ENCODE measurements at places on chromosomes 4 and X.

DNA sequence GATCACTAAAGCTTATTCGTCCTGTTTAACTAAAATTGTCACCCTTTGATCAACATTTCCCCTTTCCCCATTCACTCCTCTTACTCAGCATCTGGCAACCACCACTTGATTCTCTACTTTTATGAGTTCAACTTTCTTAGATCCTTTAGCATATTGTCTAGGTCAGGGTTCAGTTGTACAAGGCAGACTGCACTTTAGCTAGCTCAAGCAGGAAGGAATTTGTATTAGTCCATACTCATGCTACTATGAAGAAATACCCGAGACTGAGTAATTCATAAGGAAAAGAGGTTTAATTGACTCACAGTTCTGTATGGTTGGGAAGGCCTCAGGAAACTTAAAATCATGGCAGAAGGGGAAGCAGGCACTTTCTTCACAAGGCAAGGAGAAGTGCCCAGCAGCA is 44.3 kb downstream of the TASL start:
- no peak overlapping the region for H3K27ac ChIP-seq
- no peak for DNase-seq
- H3K4me1 ChIP-seq: no peaks in the 10 kb centered on the region
- no peaks in the 10 kb centered on the region for H3K27me3 ChIP-seq
- no peak overlapping the region for H3K4me3 ChIP-seq

DNA sequence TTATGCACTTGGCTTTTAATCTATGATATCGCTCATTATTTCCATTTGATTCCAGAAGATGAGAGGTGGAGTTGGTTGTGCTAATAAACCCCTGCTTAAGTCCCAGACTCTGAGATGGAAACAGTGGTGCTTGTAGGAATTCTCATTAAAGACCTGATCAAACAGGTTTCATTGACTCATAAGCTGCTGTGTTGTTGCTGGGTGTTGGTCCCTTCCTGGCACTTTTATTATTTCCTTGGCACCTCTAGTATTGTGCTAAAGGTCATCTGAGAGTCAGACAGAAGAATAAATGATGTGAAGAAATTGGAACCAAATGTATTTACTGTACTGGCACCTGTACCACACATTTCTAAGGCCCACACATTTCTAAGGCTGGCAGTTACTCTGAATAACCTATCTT is 544.7 kb upstream of the NR3C2 start:
- H3K27me3 ChIP-seq: no peaks in the 10 kb centered on the region
- H3K4me1 ChIP-seq: no peaks in the 10 kb centered on the region
- no peak for DNase-seq
- no peak overlapping the region for H3K4me3 ChIP-seq
- H3K27ac ChIP-seq: no peak overlapping the region
- H3K36me3 ChIP-seq: no peaks in the 10 kb centered on the region

- H3K27me3 ChIP-seq: peaks cover 3% of the 10 kb centered on the region
- H3K27ac ChIP-seq: no peak overlapping the region
- peaks cover 5% of the 10 kb centered on the region for H3K36me3 ChIP-seq
These were observed 18.9 kb upstream of the MRFAP1 start for GRCh38 chr4:6621556-6621927.

GRCh38 chrX:98931216-98931615 is 1478.9 kb downstream of the PCDH19 start:
- H3K27me3 ChIP-seq: no peaks in the 10 kb centered on the region
- no peaks in the 10 kb centered on the region for H3K4me1 ChIP-seq
- no peak overlapping the region for H3K4me3 ChIP-seq
- no peak for DNase-seq

- DNase-seq: no peak
- H3K4me3 ChIP-seq: no peak overlapping the region
- no peaks in the 10 kb centered on the region for H3K4me1 ChIP-seq
These were observed 859.2 kb upstream of the PRKX start for GRCh38 chrX:4572691-4573090.

DNA sequence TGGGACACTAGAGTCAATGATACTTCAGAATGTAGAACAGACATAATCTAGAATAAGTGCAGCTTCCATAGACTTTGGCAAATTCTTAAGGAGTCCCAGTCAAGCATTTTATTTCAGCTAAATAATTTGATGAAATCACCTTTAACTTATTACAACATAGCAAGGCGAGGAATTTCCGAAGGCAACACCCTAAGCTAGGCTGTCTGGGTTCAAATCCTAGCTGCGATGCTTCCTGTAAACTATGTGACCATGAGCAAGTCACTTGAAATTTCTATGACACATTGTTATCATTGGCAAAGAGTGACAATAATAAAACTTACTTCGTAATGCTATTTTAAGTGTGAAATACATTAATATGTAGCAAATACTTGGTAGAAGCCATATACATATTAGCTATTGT is 679.1 kb downstream of the DMD start:
- H3K27ac ChIP-seq: no peak overlapping the region
- H3K4me1 ChIP-seq: no peaks in the 10 kb centered on the region
- no peaks in the 10 kb centered on the region for H3K36me3 ChIP-seq

GRCh38 chr4:134382478-134383227 is 181.1 kb upstream of the PABPC4L start:
- no peaks in the 10 kb centered on the region for H3K4me1 ChIP-seq
- H3K27ac ChIP-seq: no peak overlapping the region
- no peaks in the 10 kb centered on the region for H3K27me3 ChIP-seq

- peaks cover 17% of the 10 kb centered on the region for H3K36me3 ChIP-seq
- H3K4me3 ChIP-seq: peak overlapping the region; percentile 68
- DNase-seq: peak; percentile 19
- H3K4me1 ChIP-seq: peaks cover 4% of the 10 kb centered on the region
- H3K27me3 ChIP-seq: peaks cover 3% of the 10 kb centered on the region
- H3K27ac ChIP-seq: no peak overlapping the region
These were observed 14.1 kb upstream of the RHOXF2 start for GRCh38 chrX:120144178-120144844.

DNA sequence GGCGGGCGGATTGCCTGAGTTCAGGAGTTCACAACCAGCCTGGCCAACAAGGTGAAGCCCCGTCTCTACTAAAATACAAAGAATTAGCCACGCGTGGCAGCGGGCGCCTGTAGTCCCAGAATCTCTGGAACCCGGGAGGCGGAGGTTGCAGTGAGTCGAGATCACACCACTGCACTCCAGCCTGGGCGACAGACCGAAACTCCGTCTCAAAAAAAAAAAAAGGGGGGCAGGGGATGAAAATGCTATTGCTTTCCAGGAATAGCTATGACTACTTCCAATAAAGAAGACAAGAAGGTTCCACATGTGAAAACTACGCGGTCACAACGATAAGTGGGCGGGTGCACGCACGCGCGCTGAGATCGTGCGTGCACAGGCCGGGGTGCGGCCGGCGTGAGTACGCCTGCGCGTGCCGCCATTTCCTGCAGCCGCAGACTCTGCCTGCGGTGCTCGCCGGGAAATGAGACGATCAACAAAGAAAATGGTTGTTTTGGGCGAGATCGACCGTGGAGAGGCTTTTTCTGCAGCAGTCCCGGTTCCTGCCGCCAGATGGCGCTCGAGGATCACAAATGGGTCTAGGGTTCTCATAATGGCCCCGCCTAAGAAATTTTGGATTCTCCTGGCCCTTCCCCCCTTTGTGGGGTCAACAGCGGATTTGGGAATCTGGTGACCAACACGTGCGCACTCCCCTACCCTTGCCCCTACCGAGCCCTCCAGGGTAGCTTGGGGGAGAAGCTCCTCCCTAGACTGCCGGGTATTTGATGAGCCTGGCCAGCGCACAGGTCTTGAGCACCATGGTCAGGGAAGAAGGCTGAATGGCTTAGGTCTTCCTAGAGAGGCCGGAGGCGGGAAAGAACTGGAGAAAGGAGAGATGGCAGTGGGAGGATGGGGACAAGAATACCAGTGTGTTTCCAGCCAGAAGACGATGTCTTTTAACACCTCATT is 35.1 kb downstream of the PNMA5 start:
- H3K36me3 ChIP-seq: no peaks in the 10 kb centered on the region
- DNase-seq: peak; percentile 84

DNA sequence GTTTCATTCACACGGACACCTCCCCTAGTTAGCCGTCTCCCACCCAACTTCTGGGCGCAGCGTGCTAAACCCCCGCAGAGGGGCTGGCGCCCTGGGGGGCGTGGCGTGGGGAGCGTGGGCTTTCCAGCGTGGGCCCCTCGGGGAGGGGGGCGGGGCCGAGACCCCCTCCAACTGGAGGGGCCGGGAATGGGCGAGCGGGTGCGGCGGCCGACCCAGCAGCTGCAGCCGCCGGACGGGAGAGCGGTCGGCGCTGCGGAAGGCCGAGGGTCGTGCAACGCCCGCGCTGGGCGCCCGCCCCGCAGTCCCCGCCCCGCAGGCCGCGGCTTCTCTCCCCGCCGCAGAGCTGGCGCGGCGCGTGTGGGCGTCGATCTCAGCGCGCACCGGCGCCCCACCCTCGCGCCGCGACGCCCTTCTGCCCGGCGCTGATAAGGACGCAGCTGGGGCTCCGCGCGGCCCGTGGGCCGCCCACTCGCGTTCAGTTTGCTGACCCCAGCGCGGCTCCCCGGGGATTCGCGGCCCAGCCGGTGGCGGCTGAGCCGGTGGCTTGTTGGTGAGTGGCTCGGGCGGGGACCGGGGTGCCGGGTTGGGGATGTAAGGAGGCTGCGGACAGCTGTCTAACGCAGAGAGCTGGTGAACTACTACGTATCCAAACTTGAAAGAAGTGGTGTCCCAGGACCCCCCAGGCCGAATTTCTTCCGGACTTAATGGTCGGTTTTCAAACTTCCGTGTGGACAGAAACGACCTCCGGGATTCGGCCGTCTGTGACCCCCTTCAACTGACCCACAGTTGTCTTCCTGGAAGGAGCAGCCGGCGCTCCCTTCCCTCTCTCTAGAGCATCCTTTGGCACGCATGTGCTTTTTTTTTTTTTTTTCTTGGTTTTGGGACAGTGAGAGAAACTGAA is 1.5 kb downstream of the FHDC1 start:
- peak; percentile 59 for DNase-seq
- peak overlapping the region; percentile 95 for H3K4me3 ChIP-seq
- H3K4me1 ChIP-seq: peaks cover 39% of the 10 kb centered on the region
- peaks cover 26% of the 10 kb centered on the region for H3K27me3 ChIP-seq
- no peaks in the 10 kb centered on the region for H3K36me3 ChIP-seq
- peak overlapping the region; percentile 75 for H3K27ac ChIP-seq

- H3K36me3 ChIP-seq: no peaks in the 10 kb centered on the region
- H3K4me1 ChIP-seq: no peaks in the 10 kb centered on the region
- H3K27me3 ChIP-seq: no peaks in the 10 kb centered on the region
These were observed 86.8 kb upstream of the ETNPPL start for GRCh38 chr4:108849611-108850168.

DNA sequence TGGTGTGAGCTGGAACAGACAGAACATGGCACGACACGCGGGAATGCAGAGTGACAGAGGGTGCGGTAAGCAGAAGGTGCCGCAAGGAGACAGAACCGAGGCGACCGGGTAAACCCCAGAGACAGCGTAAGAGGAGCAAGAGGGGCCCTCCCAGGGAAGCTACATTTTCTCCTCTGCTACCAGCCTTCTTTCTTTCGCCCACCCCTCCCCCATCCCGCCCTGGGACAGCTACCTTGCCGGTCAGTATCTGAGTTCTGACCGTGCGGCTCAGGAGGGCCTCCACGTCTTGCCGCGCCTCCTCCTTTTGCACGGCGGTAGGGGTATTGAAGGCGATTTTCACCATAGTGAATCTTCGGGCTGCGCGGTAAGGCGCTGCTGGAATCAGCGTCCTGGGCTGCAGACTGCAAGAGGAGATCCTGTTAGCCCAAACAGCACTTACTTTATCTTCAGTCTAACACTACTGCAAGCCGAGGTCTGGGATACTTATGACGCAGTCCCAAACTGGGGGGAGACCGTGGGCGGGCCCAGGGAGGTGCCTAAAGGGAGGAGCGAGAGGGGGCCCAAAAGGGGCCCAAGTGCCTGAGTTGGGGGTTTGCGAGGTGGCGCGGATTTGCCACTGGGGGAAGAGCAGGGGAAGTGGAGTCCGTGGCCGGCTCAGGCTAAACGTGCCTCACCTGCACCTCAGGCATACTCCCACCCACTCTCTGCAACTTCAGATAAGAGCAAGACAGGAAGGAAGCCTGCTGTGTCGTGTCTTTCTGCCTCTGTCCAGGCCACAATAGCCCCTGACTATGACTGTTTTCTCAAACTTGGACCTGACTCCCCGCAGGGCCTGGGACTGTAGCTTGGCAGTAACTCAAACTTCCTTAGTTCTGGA is at the start of gene ITM2A:
TSS of gene ITM2A (minus strand) at position 462 of the 877 bp plus-strand sequence. CDS start at position 343, 119 bp downstream.
- no peaks in the 10 kb centered on the region for H3K36me3 ChIP-seq
- H3K4me1 ChIP-seq: peaks cover 6% of the 10 kb centered on the region
- H3K27me3 ChIP-seq: no peaks in the 10 kb centered on the region
- peak; percentile 51 for DNase-seq
- H3K27ac ChIP-seq: peak within 1 kb of the TSS; percentile 56

DNA sequence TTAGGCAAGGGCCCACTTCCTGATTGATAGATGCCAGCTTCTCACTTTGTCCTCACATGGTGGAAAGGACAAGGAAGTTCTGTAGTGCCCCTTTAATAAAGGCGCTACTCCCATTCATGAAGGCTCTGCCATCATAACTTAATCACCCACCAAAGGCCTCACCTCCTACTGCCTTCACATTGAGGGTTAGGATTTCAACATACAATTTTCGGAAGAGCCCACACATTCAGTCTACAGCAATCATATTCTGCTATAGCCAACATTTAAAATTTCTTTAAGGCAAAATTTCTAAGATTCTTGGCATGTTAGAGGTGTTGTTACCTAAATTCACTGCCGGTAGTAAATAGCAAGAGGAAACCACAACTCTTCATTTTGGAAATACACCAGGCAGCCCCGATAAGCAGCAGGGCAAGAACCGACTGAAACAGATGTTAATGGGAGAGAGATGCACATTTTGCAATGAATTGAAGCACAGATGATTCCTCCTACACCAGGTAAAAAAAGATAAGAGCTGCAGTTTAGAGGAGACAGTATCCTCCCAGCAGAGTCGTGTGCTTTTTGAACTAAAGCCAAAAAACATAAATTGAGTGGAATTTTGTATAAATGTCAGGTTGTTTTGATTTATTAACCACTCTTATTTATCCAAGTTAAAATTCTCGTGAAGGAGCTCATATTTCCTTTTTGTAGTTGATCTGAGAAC is 594.9 kb downstream of the KCTD8 start:
- DNase-seq: no peak
- H3K4me1 ChIP-seq: peaks cover 2% of the 10 kb centered on the region
- H3K4me3 ChIP-seq: no peak overlapping the region
- no peak overlapping the region for H3K27ac ChIP-seq

- no peaks in the 10 kb centered on the region for H3K36me3 ChIP-seq
- H3K27me3 ChIP-seq: peaks cover 3% of the 10 kb centered on the region
- no peak overlapping the region for H3K4me3 ChIP-seq
- DNase-seq: no peak
- peaks cover 2% of the 10 kb centered on the region for H3K4me1 ChIP-seq
These were observed 69.3 kb upstream of the CCDC160 start for GRCh38 chrX:134167591-134168203.

GRCh38 chrX:18871970-18872369 is 111.9 kb downstream of the PHKA2 start:
- no peaks in the 10 kb centered on the region for H3K36me3 ChIP-seq
- no peak overlapping the region for H3K27ac ChIP-seq
- no peak for DNase-seq
- peaks cover 2% of the 10 kb centered on the region for H3K4me1 ChIP-seq
- no peak overlapping the region for H3K4me3 ChIP-seq
- no peaks in the 10 kb centered on the region for H3K27me3 ChIP-seq

Measured in glutamatergic neuron (in vitro differentiated cells).